NCI-H2171 treated with DMSO at 0.1 percent for 48 hours (cell line): ENCODE measurements at places on chromosomes 1 and 21.

GRCh38 chr1:56229186-56229585 is 350.2 kb downstream of the PLPP3 start:
- DNase-seq, result no peak

GRCh38 chr1:10242811-10243210 is 32.4 kb downstream of the KIF1B start:
- DNase-seq, result no peak

DNA sequence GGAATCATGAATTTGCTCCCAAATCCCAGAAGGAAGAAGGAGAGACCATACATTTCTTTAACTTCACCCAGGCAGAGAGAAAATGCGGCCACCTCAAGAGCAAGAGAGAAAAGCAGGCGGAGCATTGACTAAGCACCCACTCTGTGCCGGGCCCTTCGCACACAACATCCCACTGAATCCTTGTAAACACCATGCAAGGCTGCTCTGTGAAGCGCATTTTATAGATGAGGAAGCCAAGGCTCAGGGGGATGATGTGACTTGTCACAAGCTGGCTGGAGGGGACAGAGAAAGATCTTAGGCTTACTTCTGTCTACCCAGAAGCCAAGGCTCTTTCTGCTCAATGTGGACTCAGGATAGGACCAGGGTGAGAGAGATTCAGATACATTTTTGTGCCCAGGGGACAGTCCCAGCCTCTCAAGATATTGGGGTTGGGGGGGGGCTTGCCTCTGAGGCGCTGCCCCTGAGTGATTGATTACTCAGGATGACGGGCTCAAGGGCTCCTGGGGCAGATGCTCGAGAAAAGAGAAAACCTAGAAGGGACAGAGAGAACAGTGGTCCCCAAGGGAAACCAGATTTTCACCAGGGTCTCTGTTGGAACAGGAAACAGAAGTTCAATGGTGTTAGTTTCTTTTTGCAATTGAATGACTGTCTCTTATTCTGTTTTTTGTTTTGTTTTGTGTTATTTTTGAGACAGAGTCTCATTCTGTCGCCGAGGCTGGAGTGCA is 19.5 kb downstream of the PADI2 start:
- peak; percentile 17 for DNase-seq

- DNase-seq, result no peak
Measured at GRCh38 chr1:70866542-70867264, 180.9 kb downstream of the PTGER3 start.

DNA sequence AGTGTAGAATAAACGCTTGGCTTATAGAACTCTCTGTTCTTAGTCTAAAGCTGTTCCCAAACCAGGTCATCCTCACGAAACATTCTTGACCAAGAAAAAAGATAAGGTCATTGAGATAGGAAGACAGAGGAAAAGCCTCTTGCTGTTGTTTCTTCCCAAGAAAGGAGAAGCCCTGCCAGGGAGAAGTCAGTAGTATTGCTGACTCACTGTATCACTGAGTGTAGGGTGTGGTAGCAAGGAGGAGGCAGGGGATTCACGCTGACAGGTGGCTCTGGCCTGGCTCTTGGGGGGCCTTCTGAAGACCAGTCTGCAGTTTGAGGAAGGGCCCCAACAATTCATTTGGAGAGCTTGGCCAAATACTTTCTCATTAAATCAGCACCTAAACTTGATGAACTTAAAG is 97.8 kb downstream of the CD247 start:
- DNase-seq, result no peak

DNA sequence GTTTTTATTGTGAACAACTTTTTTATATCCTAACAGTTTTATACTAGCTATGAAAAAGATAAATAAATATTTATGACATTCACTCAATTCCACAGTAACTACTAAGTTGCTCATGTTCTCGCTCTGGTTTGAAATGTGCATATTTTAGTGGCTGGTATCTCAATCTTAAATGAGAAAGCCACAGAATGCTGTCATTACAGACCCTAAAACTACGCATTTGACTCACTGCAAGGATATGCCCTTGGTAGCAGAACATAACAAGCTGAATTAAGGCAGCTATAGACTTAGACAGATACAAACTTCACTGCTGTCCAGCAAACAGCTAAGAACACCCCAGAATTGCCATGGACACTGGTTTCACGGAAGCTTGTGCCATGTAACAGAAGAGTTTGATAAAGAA is 19.0 kb downstream of the DAB1 start:
- DNase-seq, result no peak

- DNase-seq, result no peak
Measured at GRCh38 chr1:168106274-168106673, 30.5 kb downstream of the GPR161 start.

- DNase-seq, result peak; percentile 74
Measured at GRCh38 chr1:44941424-44942324, 44.7 kb downstream of the EIF2B3 start.

DNA sequence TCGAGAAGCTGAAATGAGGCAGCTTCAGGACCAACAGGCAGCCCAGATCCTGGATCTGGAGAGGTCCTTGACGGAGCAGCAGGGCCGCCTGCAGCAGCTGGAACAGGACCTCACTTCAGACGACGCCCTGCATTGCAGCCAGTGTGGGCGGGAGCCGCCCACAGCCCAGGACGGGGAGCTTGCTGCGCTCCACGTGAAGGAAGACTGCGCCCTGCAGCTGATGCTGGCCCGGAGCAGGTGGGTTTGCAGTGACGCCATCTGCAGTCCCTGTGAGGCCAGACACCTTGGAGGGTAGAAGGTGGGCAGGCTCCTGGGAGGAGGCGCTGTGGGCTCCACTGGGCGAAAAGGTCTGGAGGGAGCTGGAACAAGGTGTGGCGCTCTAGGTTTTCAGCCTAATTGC is 39.7 kb downstream of the PCNT start:
- DNase-seq, result no peak
